CMK (cell line): ENCODE measurements at places on chromosomes 3 and 15.

DNA sequence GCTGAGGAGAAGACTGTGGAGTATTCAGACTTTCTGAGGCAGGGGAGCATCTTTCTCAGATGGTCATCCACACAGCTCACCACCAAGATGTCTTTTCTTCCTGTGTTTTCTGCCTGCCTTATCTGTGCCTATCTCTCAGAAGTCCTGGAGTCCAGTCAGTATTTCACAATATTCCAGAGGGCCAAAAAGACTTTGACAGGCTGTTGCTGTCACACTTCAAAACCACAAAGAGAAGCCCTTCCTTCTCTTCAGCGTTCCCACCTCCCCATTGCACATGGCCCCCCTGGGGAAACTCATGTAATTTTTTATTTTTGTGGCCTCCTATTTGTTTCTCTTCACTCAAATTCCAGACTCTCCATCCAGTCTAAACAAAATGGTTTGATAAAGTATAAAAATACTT is 585.2 kb downstream of the EPHA3 start:
- no peak for DNase-seq

DNA sequence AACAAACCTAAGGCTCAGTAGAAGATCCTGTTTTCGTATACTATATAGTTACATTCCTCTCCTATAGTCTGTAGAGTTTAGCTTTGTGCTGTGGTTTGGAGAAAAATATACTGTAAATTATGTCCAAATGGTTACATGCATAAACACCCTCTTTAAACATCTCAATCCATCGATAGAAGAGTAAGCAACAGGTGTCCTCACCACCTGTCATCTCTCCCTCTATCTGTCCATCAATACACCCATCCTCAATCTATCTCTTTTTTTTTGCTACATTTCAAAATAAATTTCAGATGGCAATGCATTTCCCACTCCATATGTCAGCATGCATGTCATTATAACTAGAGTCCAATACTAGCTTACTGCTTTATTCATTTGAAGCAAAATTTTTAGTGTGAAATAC is 21.0 kb upstream of the GABRG3 start:
- no peak for DNase-seq

DNA sequence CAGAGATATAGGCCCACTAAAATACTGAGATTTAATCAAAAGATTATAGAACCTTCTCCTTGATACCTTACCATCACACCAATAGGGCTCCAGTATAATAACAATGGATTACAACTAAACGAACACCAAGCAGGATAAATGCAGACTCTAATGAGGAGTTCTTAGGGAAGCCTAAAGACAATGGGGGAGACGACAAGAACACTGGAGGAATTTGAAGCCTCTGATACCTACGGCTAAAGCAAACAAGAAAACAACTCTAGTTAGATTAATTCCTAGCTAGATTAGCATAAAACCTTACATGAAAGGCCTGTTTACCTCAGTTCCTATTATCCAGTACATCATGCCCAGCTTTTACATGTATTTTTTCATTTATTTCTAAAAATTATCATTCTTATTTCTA is 35.1 kb downstream of the NGLY1 start:
- no peak for DNase-seq

- no peak for DNase-seq
Measured at GRCh38 chr3:4508048-4508981, 15.2 kb downstream of the ITPR1 start.

DNA sequence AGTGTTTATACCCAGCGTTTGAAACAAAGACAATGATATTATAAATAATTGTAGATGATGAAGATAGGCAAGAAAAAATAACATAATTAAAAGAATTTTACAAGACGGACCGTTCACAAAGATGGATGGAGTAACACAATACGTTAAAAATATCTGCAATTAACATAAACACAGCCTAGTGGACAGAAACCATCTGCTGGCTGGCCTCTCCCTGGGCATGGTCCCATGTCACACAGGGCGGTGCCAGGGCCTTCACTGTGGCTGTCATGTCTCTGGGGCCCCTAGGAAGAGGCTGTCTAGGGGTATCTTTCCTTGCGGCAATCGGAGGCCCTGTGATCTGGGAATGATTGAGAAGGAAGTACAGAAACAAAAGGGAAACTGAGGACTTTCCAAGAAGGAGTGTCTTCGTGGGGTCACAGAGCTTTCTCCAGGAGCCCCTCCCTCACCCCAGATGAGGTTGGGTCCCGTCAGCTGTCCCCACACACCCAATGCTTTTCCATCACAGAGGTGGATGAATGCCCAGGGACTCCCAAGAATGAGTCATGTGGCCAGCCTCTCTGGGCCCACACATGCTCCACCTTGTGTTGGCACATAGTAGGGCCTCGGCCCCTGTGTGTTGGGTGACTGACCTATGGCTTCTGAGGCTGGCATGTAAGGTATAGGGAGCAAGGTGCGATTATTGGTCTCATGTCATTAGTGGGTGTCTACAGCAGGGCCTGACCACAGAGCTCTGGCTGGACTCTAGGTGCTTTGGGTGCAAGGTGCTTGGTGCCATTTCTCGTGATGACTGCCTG is 87.1 kb downstream of the DNAJB8 start:
- no peak for DNase-seq

- no peak for DNase-seq
Measured at GRCh38 chr15:38682861-38683260, 118.2 kb upstream of the RASGRP1 start.

DNA sequence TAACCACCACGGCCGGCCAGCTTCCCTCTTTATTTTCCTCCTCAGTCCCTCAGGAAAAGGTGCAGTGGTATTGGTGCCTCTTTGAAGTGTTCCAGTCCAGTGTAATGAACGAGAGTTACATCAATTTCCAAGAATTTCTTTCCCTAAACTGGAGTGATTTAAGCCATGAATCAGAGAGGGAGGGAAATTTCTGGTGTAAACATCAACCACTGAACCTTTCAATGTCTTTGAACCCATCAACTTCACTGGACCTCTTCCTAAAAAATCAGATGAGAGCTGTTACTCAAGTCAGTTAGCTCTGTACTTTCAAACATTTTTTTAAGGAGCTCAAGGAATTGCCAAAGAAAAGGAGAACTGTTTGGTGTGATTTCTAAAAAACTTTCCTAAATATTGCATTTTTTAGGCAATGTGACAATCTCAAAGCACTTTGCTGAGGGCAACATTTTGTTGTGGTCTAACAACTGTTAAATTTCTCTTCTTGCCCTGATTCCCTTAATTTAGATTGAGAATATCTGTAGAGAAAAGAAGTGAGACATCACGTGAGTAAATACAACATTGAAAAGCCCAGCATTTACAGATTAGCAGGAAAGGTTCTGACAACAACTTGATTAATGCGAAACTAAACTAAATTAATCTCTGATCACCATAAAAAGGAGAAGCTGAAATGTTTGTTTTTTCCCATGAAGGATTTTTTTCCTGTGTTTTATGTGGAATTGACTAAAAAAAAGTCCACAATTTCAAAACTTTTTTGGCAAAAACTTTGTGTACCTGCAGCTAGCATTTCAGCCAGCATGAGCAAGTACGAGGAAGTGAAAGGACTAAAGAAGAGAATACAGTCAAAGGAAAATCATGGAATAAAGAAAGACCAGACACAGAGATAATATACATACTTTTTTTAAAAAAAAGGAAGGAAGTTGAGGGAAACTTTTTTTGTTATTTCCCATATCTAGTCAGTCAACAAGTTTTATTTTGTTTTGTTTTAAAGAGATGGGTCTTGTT is 9.1 kb upstream of the DAZL start:
- no peak for DNase-seq

- DNase-seq = no peak
Measured at GRCh38 chr15:70503798-70504298, 259.5 kb downstream of the UACA start.

GRCh38 chr15:87032295-87032694 is 952.6 kb downstream of the AGBL1 start:
- no peak for DNase-seq

DNA sequence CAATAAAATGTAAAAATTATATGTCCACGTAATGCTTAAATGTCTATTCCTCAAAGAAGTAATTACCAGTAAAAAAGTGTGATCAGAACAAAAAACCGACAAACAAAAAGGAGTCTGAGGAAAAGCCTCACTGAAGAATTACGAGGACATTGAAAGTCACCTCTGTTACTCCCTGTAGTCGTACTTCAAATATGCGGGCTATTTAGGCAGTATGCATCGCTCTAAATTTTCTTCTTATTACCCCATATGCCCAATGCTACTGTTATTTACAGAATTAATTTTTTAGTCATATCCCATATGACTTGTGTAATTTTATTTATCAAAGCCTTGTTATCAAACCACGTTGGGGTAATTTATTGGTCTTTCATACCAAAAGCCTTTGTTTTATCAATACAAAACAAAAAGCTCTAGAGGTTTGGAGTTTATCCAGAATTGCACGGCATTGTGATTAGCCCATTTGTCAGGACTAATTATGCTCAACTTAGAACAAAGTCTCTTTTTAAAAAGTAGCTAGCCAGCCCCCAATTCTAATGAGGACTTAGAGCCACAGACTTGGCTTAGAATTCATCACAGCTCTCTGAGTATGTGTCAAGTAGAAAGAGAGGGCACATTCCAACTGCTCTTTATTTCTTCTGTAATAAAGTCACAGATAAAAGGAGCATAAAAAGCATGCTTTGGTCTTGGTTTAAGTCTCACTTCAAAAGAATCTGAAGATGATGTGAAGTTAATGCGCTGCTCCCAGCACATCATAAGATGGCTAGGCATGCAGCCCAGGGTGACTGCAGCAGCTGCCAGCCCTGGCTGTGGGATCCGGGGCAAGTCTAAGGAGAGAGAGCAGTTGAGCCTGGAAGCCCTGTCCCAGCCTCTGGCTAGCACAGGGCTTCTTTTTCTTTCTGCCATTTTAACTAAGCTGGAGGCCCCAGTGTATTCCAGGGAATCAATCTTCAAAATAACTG is 521.0 kb downstream of the GABRG3 start:
- DNase-seq = no peak

DNA sequence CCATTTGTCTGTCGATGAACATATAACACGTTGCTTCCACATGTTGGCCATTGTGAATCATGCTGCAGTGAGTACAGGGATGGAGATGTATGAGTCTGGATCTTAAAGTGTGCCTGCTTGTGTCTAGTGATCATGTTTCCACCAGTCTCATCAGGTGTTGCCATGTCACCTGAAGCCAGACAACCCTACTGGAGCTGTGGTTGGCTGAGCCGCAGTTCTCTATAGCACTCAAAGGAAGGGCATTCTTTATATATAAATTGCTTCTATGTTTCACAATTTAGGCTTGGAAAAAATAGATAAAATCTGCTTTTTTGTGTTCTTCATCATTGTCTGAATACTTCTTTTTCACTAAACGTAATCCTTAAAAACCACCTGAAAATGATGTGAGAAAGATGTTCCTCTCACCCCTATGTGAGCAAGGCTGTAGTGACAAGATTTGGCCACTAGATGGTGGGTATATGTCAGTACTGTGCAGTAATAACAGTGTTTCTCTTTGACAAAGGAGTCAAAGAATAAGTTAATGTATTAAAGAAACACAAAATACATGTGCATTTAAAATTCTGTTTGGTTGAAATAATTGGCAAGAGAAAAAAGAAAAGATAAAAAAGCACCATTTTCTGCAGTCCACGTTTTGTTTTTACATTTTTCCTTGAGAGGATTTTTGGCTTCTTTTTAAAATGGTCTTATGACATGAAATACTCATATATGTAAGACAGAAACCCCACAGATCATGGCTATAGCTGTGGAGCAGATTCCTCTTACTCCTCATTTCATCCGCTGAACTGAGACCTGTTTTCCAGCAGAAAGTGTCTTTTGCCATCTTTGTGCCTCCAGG is 394.5 kb upstream of the DPPA4 start:
- DNase-seq = peak; percentile 32

GRCh38 chr3:123523023-123523412 is 61.8 kb downstream of the HACD2 start:
- DNase-seq = peak; percentile 84

DNA sequence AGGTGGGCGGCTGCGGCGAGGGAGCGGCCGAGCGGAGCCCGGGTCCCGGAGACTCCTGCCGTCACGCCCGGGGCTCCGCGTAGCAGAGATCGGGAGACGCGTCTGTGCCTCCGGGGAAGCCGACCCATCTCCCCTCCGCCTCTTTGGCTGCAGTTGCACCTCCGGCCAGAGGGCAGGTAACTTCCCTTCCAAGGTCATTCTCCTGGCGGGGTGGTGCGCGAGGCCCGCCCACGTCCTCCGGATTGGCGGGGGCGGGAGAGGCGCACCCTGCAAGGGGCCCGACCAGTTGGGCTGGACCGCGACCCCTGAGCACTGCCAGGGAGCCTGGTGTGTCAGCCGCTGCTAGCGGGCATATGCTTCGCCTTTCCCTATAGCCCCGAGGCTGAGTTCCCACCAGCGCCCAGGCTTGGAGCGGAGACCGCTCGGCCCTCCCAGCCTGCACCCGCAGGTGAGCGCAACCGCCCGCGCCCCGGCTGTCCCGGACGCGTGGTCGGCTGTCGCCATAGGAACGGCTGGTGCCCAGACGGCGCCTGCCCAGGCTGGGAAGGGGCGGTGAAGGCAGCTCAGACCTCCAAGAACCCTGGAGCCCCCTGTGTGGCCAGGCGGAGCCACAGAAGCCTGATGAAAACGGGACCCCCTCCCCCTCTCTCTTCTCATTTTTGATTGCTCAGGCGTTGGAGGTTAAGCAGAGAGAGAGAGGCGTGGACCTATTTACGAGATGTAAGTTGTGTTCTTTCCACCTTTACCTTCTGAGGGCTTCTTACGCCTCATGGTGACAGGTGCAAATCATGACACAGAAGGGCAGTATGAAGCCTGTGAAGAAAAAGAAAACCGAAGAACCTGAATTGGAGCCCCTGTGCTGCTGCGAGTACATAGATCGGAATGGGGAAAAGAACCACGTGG is 453 bp downstream of the ZDHHC23 start:
- no peak for DNase-seq

DNA sequence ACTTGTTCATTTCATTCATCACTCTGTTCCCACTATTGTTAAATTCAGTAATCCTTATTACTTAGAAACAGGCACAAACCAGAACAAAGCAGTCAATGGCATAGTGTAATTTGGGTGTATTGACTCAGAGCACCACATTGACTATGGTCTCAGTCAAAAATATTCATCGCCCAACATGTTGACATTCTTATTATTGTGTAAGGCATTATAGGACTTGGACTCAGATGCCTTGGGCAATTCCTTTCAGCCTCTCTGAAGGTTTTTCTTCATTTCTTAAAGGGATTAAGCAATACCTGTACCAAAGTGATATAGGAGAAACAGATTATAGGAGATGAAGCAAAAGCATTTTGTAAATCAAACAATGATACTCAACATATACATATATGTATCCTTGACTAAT is 114.7 kb upstream of the BHLHE40 start:
- DNase-seq = no peak

DNA sequence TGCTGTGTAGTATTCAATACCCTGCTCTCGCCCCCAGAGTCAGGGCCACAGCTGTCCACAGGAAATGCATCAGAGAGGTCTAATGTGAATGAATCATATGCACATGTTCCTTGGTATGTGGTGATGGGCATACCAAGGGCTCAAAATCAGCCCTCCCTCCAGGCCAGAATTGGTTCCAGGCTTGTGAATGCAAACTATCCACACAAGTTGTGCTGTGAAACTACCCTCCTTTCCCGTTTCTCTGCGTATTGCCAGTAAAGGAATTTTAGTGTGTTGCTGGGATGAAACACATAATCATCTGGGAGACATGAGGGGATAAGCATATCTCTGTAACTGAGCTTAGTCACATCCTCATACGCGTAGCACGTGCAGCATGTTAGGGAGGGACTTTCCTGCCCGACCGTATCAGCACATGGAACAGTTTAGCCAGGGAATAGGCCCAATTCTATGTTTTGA is 9.2 kb upstream of the MME start:
- no peak for DNase-seq

- DNase-seq = no peak
Measured at GRCh38 chr3:18716821-18717220, 291.7 kb upstream of the SATB1 start.

- DNase-seq = no peak
Measured at GRCh38 chr3:65665915-65666314, 372.8 kb downstream of the MAGI1 start.
